ENCODE measurements at places on chromosomes 3 and 15.

- DNase-seq = no peak
Observed at GRCh38 chr3:94360987-94361386, 298.1 kb downstream of the NSUN3 start.

- no peak for DNase-seq
Observed at GRCh38 chr3:140416666-140417065, 261.2 kb upstream of the TRIM42 start.

DNA sequence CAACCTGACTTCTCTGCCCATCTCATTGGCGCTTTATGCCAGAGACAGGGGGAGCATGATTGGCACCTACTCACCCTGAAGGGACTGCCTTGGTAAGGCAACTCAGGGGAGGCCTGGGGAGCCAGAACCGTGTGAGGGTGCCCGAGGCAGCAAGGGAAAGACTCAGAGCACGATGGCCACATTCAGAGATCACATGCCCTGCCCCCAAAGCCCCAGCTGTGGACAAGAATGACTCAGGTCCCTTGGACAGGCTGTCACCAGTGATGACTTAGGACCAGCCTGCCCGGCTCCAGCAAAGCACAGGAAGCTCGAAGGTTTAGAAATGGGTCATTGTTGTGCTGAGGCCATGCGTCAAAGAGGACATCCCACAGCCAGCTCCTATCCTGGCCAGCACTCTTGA, 49.1 kb upstream of the LIMD1 start:
- DNase-seq = no peak

GRCh38 chr3:39250116-39250747, 29.6 kb downstream of the CX3CR1 start:
- no peak for DNase-seq

GRCh38 chr15:85394554-85395333, 14.3 kb downstream of the AKAP13 start:
- no peak for DNase-seq

DNA sequence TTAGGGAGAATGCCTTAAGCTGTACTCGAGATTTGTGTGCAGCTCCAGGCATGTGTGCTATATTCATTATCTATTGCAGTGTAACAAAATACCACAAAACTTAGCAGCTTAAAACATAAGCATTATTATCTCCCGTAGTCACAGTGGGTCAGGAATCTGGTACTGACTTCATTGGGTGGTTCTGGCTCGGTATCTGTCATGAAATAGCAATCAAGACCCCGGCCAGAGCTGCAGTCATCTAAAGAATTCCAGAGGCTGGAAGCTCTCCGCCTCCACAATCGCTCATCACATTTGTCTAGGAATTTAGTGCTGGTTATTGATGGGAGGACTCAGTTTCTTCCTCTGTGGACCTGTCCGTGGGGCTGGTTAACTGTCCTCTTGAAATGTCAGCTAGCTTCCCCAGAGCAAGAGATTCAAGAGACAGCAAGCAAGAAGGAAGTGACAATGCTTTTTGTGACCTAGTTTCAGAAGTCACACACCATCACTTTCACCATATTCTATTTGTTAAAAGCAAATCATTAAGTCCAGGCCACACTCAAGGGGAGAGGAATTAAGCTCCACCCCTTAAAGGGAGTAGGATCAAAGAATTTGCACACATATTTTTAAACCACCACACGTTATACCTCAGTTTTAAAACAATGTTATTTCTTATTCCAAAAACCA, 76.1 kb downstream of the TOP2B start:
- no peak for DNase-seq

DNA sequence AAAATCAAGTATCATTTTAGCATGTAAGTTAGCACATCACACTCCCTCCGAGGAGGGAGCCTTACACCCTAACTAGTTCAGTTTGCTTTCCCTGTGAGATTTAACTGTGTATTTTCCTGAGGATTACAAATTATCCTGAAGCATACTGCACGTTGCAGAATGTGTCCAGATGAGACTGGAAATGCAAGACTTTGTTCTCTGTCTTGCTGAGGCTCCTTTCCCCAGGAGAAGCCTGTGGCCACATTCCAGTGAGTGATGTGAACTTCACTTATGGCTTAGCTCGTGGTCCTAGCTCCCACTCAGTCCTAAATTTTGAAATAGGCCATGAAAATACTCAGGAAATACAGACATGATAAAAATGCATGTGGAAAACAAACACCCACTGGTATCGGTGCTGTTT, 23.7 kb downstream of the PDZRN3 start:
- DNase-seq = no peak
